Astrocyte of the spinal cord (primary cell): ENCODE measurements at places on chromosomes 6 and 20.

GRCh38 chr6:114862819-114863218 lies 520.0 kb upstream of the HS3ST5 start:
- DNase-seq: peak; percentile 18

DNA sequence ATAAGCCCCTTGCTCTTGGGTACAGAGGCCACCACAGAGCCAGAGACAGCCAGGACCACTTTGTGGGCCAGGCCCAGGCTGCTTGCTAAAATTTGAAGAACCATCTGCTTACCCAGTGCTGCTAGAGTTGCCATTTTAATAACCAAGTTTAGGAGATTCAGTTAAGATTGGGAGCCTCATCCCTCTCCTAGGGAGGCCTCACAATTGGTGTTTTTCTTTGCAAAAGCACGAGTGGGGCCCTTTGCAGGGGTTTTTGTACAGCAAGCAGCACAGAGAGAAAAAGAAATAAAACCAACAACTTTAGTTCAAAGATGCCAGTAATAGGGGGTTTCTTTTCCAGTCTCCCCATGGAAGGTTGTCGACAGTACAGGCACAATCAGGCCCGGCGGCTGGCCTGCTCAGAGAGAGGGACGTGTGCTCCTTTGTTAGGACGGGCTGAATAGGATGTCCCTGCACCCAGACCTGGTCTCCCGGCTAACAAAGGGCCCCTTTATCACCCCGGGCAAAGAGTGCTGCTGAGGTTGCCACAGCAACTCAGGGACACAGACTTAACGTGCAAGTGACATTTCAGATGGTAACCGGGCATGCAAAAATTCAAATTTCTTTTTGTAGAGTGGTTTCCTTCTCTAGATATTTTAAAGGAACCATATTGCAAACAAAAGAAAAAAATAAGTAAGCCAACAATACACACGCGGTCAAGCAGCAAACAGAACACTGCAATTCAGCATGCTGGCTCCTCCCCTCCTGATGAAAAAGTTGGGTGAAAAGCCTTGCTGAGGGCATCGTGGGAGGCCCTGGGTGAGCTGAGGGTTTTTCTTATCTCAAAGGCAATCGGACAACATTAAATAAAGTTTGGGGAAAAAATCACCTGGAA lies 10.5 kb upstream of the TOX2 start:
- DNase-seq: no peak

GRCh38 chr6:17826301-17826700 lies 119.6 kb upstream of the NUP153 start:
- DNase-seq: no peak

DNA sequence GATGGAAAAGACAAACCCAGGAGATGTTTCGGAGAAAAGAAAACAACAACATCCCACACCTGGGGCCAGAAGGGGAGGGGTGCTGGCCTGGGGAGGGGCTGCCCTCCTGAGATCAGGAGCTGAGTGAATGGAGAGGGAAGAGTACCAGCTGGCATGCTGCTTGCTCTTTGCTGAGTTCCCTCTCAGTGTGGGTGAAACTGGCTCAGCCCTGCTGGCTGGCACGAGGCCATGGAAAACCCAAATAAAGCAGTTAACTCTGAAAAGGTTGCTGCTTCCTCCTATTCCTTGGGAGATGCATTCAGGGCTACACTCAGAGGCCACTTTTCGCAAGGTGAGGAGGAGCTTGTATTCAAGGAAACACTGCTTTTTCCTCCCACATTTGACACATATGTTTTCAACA lies 8.0 kb upstream of the KCNK16 start:
- DNase-seq: no peak

DNA sequence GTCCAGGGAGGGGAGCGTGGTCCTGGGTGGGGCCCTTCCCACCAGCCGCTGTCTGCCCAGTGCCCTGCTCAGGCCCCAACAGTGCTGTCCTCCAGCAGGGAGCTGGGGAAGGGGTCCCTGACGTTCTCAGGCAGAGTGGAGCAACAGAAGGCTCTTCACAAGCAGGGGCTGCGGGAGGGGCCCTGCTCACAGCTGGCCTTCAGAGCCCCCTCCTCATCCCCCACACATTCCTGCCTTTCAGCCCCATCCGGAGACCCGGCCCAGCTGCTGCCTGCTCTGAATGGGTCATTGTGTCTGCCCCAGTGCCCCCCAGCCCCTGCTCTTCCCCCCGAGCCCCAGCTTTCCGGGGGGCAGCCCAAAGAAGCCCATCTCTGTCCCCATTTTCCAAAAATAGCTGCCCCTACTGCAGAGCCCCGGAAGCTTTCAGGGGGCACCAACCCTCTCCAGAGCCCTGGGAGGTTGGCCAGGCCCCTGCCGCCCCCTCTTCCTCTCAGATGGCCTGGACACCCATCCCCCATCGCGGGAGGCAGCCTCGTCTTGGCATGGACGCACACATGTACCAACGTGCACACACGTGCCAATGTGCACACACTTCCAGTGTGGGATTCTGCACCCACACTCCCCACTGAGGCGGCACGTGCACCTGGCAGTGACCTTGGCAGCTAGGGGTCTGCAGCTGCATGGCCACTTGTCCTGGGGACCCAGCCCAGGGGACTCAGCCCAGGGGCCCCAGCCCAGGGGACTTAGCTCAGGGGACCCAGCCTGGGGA lies 3.7 kb downstream of the COL20A1 start:
- DNase-seq: no peak

GRCh38 chr6:157037165-157037564 lies 260.0 kb downstream of the ARID1B start:
- DNase-seq: no peak

DNA sequence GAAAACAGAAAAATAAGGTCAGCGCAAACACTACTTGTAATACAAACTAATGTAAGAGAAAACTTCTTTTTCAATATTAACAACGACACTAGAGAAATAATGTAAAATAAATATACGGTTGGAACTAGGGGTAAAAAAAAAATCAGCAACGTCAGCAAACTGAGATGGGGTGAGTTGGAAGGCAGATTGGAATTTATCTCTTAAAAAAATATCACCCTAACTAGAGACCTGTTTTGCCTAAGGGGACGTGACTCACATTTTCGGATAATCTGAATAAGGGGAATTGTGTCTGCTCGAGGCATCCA lies 705 bp upstream of the UTRN start:
- DNase-seq: peak; percentile 59
